ENCODE measurements at places on chromosomes 1 and 21.
A peak's percentile ranks its signal among the peaks of the same experiment; 100 is the strongest.

DNA sequence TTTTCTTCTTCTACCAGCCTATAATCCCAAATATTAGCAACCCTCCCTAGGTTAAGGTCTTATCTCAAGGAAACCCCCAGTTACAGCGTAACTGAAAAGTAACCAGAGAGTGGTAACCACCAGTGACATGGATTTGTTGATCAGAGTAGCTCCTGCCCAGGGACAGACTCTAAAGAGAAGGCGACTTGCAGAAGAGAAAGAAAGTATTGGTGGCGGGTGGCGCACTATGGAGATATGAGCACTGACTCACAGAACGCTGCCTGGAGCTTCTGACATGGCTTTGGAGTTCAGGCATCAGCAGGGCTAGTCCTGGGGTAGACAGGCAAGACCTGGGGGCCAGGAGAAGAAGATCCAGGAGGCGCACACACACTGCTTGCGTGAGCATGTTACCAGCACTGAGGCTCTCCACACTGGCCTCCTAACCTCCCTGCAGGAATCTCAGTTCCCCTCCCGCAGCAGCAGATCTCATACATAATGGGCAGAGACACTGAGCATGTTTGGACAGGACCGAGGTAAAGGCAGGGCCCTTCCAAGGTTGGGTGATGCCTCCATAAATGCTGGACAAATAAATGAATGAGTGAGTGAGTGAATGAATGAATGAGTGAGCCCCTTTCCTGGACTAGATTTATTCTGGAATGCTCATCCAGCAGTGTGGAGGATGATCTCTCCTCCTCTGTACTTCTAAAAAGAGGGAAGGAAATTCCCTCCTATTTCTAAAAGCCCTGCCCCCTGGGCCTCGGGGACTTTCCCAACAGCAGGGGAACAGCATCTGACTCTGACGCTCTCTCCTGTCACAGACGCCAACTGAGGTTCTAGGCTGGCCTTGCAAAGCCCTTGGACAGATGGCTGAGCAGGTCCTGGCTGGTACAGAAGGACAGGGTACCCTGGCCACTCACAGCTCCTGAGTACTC is 175.5 kb downstream of the CLIC6 start:
- DNase-seq: no peak

- no peak for DNase-seq
Measured at GRCh38 chr1:219058891-219059820, 114.5 kb upstream of the LYPLAL1 start.

- DNase-seq: no peak
Measured at GRCh38 chr1:92043621-92044020, 13.8 kb downstream of the EPHX4 start.

- DNase-seq: no peak
Measured at GRCh38 chr1:235468004-235468403, 36.2 kb downstream of the B3GALNT2 start.

- no peak for DNase-seq
Measured at GRCh38 chr1:51119331-51119730, 17.3 kb downstream of the C1orf185 start.

DNA sequence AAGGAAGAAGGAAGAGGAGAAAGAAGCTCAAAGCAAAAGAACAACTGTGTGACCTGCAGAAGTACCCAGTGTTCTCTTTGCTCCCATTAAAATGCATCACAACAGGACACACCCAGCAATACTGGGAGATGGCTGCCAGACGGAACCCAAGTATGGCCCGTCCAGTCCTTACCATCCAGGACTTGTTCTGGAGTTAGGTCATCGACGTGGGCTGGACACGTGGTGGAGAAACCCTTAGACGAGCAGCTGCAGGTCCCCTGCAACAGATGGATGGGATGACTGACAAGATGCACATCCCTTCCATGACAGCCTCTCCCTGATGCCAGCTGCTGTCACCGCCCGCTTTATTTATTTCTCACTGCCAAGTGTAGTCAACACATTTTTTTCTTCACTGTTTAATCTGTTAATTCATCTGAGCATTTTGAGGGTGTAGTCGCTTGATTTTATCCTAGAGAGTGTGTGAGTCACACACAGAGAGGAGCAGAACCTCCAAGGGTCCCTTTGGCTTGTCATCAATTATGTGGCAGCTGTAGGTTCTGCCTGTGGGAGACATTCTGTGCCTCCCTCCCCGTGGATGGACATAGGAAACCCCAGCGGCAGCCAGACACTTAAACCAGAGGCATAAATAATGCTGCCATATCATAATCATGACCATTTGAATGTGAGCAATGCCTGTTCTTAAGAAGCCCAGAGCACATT is 80.9 kb downstream of the ABCA4 start:
- DNase-seq: no peak

DNA sequence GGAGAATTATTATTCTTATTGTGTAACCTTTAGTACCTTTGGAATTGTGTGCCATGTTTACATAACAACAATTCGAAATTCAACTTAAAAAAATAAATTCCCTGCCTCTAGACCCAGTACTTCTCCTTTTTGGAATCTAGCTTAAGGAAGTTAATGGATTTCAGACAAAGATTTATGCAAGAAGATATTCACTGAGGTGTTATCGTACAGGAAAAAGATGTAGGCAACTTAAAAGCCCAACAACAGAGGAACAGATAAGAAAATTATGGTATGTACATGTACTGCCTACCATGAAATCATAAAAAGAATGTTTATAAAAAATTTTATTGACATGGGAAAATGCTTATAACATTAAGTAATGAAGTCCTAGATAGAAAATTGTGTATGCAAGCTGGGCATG is 18.2 kb upstream of the STMN1 start:
- DNase-seq: no peak

GRCh38 chr1:29310616-29311180 is 74.4 kb downstream of the PTPRU start:
- no peak for DNase-seq

DNA sequence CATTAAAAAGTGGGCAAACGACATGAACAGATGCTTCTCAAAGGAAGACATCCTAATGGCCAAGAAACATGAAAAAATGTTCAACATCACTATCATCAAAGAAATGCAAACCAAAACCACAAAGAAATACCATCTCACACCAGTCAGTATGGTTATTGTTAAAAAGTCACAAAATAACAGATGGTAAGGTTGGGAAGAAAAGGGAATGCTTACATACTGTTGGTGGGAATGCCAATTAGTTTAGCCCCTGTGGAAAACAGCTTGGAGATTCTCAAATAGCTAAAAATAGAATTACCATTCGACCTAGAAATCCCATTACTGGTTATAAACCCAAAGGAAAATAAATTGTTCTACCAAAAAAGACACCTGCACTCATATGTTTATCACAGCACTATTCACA is 369.4 kb downstream of the KCNH1 start:
- no peak for DNase-seq

DNA sequence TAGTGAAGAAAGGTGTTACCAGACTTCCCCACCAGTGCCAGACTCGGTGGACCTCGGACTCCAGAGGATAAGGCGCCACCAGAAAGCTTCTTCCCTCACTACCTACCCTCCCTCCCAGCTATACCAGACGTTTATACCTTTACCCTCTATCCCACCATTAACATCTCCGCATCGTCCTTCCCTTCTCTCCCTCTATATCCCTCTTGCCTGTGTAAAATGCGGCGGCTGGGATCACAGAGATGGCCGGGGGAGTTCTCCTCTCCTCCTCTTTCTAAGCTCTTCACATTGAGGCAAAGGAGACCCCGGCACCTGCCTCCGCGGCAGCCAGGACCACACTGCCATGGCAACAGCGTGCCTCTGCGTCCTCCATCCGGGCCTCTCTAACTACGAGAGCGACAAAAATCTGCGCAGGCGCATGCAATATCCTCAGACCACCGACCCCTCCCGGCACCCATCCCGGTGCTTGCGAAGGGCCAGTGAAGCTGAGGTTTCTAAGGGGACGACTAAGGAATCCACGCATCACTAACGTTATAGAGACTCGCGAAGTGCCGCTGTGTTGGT is at the start of gene CCDC181:
Gene CCDC181 (minus strand): TSS at position 394 of the 561 bp plus-strand sequence. CDS start 2,547 bp downstream, outside the sequence.
- peak; percentile 33 for DNase-seq

DNA sequence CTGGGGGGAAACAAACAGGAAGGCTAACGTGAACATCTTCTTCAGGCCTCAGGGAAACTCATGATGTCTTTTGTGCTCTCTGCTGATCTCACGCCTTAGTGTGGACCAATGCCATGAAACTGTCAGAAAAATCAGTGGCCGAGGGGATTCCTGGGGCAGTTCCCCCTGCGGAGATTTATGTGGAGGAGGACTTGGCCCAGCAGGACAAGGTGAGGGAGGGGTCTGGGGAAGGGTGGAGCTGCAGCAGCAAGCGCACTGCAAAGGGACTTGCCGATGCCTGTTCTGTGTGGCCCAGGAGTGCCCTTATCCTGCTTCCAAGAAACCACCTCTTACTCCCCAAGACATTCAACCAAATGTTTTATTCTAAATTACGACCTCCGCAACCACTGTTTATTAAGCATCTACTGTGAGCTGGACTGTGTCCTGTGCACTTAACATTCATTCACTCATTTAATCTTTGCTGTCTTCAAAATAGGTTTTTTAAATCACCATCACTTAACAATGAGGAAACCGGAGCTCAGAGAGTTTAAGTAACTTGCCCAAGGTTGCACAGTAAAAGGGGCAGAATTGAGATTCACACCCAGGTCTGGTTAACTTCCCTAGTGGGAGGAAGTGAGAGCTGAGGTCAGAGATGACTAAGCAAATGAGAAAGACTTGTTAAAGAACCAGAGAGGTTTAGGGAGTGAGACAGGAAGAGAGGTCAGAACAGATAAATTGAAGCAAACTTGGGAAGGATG is 49.7 kb downstream of the FHAD1 start:
- no peak for DNase-seq

GRCh38 chr21:38780879-38781278 is 24.9 kb upstream of the ETS2 start:
- DNase-seq: no peak

DNA sequence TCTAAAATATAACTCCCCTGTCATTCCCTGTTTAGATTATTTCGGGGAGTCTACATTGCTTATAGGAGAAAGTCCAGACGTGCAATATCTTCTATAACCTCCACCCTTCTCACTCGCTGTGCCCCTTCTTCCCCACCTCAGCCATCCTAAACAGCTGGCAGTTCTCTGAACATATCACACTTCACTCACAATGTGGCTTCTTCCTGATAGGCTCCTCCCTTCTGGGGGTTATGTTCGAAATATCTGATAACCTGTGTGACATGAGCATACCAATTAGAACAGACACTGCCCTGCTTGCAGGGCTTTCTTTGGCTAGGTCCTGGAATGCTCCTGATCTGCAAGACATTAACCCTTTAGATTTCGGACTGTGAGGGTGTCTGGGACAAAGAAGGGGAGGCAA is 274.6 kb downstream of the NFIA start:
- no peak for DNase-seq

DNA sequence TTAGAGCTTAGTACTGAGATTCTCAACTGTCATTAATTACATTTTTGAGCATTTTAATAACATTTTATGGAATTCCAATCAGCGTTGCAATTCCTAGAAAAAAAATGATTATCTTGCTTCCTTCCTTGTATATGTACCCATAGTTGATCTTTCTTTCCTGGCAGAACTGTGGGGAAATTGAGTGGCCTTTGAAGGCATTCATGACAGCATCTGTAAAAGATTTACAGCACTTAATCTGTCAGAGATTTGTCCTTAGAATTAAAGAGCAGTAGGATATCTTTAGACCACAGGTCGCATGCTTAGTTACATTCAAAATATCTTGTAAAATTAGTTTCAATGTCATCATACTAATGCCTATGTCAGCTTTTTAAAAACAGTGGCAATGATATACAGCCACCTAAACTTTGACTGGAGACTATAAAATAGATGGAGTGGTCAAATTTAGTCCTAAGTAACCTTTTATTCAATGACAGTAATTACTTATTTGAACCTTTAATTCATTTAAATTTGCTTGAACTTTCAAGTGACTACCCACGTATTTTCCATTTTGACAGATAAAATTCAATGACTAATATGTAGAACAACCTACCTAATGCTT is 692.0 kb downstream of the NCAM2 start:
- no peak for DNase-seq

- DNase-seq: no peak
Measured at GRCh38 chr1:183236158-183236725, 50.2 kb downstream of the LAMC2 start.
